Kidney capillary endothelial cell (primary cell): ENCODE measurements at places on chromosomes 5 and 9.

DNA sequence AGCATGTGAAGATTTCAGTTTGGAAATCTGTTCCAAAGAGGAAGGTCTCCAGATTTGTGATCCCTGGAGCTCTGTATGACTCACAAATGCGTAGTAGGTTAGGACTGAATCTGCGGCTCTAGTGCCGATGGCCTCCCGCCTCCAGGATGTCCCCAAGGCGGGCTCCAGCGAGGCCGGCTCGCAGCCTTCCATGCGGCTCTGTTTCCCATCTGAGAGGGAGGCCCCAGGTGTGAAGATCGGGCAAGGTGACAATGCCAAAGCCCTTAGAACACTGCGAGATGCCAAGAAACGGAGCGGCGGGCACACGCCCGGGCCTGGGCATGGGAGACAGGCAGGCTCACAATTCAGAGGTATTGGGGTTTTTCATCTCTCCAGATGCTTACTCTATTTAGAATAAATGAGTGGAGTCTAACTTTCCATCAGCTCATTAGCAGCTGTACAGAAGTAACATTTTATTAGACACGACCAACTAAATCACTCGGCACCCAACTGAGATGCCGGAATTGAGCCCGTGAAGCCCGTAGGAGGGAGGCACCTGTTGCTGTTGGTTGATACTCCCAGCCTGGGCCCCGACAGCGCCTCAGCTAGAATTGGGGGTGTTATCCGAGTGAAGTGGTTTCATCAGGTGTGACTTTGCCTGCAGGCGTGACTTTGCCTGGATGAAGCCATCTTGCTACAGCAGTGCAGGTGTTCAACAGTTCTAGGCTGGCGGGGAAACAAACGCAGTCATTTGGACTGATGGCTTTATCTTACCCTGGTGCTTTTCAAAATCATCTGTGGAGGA is 7.4 kb upstream of the MRPS2 start:
- DNase-seq, result no peak

GRCh38 chr9:87681271-87682061 is 44.5 kb upstream of the CTSL start:
- no peak for DNase-seq

GRCh38 chr5:151075698-151076331 is 5.0 kb downstream of the TNIP1 start:
- no peak for DNase-seq

GRCh38 chr9:17807613-17808282 is 228.9 kb downstream of the SH3GL2 start:
- DNase-seq, result no peak

GRCh38 chr9:12516031-12516430 is 177.2 kb upstream of the TYRP1 start:
- DNase-seq, result no peak

DNA sequence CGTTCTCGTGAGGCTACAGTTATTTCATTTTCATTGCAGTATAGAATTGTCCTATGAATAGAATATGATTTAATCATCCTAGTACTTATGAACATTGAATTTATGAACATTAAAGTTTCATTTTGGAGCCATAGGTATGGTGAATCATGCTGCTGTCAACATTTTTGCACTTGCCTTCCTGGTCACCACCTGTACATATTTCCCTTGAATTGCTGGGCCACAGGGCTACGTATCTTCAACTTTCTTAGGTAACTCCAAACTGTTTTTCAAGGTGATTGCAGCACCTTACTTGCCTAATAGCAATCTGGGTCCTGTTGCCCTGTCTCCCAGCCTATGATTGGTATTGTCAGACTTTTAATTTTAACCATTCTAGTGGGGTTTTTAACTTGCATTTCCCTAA is 6.5 kb upstream of the RNF145 start:
- DNase-seq, result no peak

GRCh38 chr9:35611230-35611797 is 6.3 kb downstream of the TESK1 start:
- DNase-seq, result peak; percentile 17

- no peak for DNase-seq
Observed at GRCh38 chr5:77316871-77317661, 106.6 kb downstream of the PDE8B start.

DNA sequence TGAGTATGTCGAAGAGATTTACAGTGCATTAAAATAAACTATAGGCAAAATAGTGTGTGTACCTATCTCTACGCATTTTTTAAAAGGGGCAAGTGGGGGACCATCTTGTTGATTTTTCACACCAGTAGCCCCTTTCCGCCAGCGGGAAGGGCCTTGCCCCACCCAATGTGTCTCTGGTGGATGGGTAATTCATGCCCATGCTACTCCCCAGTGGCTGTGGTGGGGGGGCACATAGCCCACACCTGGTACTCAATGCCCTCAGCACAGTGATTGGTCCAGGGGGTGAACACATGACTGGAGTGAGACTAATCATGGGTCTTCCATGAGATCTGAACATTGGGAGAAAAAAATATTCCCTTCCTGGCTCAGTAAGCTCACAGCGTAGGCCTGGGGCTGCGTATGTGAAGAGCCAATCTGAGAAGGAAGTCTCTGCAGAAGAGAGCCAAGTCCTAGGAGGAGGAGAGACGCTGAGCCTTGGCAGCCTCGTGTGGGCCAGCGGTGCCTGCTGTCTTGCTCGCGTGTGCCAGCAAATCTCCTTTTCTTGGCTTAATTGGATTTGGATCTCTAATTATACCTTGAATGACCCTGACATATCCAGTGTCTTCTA is 103.4 kb downstream of the ADAMTS2 start:
- no peak for DNase-seq

- no peak for DNase-seq
Observed at GRCh38 chr9:70076678-70077077, 33.0 kb downstream of the MAMDC2 start.

DNA sequence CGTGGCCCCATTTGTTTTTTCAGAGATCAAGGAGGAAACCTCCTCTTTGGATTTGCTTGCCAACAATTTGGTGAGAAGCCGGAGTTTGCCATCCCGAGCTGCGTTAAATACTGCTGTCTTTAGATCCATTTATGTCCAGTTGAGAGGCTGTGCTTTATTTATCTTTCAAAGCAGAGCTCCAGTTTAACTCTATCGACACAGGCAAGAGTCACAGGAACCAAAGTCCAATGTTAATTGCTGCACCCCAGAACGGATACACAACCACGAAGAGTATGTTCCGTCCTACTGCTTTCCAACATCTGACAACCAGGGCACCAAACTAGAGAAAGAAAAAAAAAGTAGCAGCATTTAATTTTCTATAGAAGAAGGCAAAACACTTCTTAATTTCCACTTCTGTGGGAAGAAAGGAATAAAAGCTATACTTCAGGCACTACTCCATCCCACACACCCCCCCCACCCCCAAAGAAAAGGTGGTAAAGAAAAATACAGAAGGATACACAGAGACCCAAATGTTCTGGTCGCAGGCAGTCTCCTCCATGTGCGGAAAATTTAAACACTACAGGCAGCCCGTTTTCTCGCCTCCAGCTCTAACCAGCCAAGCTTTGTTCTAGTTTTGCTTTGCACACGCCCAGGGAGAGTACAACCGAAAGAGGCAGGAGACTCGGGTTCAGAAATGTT is 1.1 kb downstream of the FEM1C start:
- no peak for DNase-seq

DNA sequence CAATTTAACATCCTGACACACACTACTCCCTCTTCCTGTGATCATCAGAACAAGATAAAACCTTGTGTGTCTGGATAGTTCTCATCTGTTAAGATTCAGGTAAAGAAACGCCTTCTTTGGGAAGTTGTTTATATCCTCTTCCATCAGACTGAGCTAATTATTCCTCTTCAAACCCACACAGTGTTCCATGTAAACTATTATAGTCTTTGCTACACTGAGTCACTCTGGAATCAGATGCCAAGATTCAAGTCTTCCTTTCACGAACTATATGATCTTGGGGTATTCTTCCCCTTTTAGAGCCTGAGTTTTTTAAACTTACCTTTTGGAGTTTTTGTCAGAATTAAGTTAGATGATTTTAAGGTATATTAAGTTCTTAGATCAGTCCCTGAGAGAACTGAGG is 2.0 kb downstream of the OR1J1 start:
- no peak for DNase-seq

GRCh38 chr5:32233696-32234447 is 59.8 kb upstream of the GOLPH3 start:
- DNase-seq, result peak; percentile 7

- DNase-seq, result no peak
Observed at GRCh38 chr5:73376618-73377170, 71.9 kb downstream of the FOXD1 start.

DNA sequence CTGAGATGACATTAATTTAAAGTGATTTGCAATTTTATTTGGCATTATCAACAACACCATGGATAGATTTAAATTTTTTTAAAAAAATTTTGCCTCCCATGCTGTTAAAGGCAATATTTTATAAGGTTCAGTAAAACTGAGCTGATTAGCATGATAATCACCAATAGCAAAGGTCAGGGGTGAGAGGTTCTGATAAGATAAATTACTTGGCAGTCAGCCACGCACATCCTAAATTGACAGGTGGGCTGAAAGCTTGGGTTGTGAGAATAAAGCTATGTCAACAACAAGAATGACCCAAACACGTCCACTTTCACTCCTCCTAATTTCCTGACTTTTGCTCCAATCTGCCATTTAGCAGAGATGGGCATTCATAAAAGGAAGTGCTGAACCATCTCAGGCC is 127.1 kb downstream of the LHFPL2 start:
- no peak for DNase-seq

DNA sequence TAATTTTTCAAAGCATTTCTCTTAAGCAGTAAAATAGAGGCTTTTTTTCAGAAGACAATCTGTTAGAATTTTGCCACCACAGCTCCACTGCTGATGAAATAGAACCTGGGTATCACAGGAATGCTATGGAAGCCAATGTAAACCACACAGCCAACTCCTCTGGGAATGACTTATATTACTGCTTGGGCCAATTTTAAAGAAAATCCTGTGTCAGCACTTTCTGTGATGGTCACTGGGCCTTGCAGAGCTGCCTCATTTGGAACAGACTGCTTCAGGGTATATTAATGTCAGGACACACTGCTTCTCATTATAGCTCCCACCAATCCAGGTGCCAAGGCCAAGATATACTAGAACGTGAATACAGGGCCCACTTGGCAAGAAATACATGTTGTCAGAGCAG is 144.1 kb upstream of the ACTBL2 start:
- DNase-seq, result no peak

- no peak for DNase-seq
Observed at GRCh38 chr5:145791866-145792265, 43.3 kb downstream of the PRELID2 start.

- no peak for DNase-seq
Observed at GRCh38 chr9:137192448-137192780, 3.9 kb downstream of the SSNA1 start.

GRCh38 chr5:43569236-43569746 is 12.4 kb upstream of the PAIP1 start:
- no peak for DNase-seq

DNA sequence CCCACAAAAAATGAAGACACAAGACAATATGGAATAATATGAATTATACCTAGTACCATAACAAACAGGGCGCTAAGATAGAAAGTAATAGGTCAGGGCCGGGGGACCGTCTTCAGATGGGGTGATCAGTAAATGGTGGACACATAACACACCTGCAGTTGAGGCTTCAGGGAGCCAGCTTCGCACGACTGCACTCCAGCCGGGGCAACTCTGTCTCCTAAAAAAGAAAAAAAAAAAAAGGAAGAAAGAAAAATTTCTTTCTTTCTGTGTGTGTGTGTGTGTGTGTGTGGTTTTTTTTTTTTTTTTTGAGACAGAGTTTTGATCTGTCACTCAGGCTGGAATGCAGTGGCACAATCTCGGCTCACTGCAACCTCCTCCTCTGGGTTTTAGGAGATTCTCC is 75.0 kb upstream of the HSPA9 start:
- no peak for DNase-seq

- no peak for DNase-seq
Observed at GRCh38 chr9:130039528-130040147, 3.4 kb downstream of the FNBP1 start.

- DNase-seq, result no peak
Observed at GRCh38 chr5:116922532-116922931, 347.9 kb upstream of the SEMA6A start.

- DNase-seq, result no peak
Observed at GRCh38 chr5:154276973-154277331, 86.4 kb downstream of the GALNT10 start.

- DNase-seq, result no peak
Observed at GRCh38 chr5:67221487-67222242, 25.1 kb upstream of the CD180 start.

GRCh38 chr5:134846641-134846960 is 833 bp downstream of the C5orf24 start:
- peak; percentile 34 for DNase-seq

DNA sequence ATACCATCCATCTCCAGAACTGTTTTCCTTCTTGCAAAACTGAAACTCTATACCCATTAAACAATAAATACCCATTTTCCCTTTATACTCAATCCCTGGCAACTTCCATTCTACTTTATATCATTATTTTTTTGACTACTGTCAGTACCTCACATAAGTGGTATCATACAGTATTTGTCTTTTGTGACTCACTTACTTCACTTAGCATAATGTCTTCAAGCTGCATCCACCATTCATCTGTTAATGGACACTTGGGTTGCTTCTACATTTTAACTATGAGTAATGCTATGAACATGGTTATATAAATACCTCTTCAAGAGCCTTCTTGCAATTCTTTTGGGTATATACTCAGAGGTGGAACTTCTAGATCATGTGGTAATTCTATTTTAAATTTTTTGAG is 11.6 kb upstream of the TYRP1 start:
- DNase-seq, result no peak

DNA sequence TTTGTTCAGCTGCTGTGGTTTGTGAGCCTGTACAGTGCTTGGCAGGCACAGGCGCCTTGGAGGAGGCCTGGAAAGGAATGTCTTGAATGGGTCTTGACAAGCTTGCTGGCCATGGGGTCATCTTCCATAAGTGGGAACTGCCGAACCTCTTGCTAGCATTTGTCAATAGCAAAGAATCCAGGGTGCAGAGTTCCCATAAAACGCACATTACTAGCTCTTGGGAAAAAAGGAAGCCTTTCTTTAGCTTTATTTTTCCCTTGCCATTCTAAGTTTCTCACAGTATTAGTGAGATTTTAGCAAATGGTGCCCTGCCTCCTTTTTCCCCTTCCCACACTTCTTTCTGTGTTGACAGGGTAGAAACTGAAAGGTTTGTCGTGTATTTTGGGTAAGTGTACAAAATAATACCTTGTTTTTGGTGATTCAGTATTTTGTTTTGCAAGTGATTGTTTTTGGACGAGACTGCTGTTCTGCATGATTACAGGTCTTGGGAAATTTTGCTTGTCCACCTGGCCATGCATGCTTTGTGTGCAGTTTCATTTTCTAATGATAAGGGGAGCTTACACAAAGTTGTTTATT is 82.0 kb downstream of the ADGRV1 start:
- DNase-seq, result no peak

DNA sequence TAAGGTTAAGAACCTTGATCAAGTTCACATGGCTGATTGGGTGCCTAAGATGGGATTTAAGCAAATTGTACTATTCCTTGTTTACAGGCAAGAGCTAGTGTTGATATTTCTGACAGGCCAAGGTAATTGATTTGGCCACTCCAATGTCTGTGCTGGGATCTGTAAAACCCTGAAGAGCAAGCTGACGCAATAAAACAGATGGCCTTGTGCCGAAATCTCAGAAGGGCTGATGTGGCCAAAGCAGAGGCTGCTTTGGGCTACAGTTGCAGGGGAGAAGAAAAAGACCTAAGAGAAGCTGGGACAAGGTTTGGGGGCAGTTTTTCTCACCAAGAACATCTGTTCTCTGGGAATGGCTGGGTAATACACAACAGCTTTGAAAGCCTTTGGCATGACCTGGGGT is 463.2 kb upstream of the ZNF608 start:
- no peak for DNase-seq

- DNase-seq, result peak; percentile 50
Observed at GRCh38 chr5:150801117-150801927, 22.8 kb downstream of the SMIM3 start.

- DNase-seq, result no peak
Observed at GRCh38 chr9:125472562-125472925, 210.9 kb downstream of the GAPVD1 start.
